ENCODE measurements at places on chromosomes 2 and 18.

DNA sequence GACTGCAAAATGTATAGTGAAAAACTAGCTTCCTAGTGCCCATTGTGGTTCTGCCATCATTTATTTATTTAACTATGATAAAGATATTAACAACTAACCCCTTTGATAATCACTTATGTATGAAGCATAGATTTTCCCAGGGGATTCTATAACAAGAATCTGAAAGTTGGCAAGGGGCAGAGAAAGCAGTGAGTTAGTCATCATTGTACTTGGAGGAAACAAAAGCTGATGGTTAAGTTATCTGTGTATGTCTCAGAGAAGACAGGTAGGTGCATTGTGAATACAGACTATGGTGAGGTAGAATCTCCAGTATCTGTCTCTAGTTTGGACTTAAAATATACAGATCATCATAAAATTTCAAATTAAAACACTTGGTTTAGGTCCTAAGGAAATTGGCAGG lies 2159.1 kb upstream of the CELF4 start:
- DNase-seq, result no peak

DNA sequence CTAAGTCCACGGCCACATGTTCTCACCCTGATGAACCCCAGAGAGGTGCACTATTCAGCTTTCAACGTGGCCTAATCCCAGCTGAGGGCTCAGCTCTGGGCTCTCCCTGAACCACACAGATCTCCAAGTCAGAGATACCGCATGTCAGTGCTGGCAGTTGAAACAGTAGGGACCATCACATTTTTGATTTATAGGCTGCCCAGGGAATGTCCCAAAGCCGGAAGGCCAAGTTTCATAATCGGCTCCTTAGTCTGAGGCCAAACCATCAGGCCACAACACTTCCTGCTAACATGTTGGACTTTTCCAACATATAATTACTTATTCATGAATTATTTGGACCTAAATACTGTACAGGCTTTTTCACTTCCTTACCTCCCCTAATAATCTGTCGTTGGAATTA lies 91.9 kb upstream of the KLHL29 start:
- DNase-seq, result peak; percentile 39

DNA sequence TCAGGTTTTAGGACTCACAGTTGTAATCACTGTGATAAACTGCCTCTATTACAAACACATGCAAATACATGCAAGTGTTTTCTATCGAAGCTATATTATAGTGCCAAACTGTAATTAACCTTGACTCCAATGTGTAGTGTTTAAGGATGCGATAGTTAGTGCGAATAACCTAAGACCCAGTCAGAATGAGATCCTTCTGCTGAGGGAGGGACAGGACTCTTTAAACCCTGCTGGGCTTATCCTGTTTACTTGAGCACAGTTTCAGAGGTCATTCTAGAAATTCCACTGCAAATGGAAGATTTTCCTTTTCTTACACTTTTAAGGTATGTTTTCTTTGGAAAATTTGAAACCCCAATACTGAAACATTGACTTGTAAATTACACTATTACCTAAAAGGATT lies 68.2 kb downstream of the CALCRL start:
- no peak for DNase-seq

GRCh38 chr2:85656468-85656867 lies 11.5 kb downstream of the SFTPB start:
- no peak for DNase-seq

DNA sequence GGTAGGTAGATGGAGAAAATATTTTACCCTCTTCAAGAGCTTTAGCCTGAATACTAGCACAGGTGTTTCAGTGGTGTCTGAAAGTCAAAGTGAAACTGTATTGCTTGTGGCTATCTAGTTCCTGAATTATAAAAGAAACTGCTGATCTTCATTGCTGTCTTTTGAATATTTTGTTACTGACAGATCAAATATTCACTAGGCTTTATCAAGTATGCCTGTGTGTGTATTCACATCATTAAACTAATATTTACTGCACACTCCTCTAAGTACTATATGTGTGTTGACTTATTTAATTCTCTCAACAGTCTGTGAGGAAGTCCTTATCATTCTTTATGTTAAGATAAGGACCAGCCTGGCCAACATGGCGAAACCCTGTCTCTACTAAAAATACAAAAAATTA lies 139.6 kb downstream of the SOCS6 start:
- DNase-seq, result no peak

- DNase-seq, result no peak
Observed at GRCh38 chr2:167380094-167380493, 491.8 kb downstream of the XIRP2 start.

GRCh38 chr18:51028201-51028805 lies 1.7 kb upstream of the SMAD4 start:
- no peak for DNase-seq

DNA sequence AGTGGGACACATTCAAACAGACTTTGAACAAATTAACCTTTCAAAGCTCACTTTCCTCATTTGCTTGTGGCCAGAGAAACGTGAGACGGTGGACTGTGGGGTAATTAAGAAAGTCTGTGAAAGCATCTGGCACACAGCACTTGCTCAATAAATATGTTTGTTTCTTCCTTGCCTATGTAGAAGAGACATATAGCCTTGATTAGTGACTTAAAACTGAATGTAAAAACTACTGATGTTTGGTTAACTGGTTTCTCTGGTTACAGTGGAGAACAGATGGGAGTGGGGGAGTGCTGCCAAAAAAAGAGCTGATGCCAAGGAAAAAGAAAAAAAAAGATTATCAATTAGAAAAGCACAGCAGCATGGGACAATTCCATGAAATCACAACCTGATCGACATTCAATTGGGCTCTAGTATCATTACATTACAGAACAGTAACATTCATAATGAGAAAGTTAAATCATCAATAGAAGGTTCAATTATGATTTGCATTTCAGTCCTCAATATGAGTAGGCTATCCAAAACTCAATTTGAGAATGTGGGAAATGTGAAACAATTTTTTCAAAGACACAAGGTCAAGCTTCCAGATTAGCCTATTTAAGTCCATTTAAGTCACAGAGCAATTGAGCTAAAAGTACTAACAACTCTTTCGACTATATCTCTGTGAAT lies 14.7 kb downstream of the CUL3 start:
- no peak for DNase-seq

DNA sequence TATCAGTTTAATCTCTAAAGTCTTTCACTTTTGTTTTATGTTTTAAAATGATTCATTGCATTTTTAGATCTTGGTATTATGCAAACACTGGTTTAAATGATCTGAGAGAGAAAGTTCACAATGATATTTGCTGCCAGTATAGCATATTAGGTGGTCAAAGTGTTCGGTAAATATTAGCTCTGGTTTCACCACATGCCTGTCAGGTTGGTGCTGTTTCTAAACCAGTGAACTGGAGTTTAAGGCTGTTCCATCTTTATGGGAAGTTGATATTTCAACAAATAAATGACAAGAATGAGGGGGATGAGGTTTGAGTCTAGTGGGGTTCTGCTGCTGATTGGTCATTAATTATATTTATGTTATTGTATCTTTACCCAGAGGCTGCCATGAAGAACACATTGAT lies 436.4 kb downstream of the DCDC2C start:
- no peak for DNase-seq

DNA sequence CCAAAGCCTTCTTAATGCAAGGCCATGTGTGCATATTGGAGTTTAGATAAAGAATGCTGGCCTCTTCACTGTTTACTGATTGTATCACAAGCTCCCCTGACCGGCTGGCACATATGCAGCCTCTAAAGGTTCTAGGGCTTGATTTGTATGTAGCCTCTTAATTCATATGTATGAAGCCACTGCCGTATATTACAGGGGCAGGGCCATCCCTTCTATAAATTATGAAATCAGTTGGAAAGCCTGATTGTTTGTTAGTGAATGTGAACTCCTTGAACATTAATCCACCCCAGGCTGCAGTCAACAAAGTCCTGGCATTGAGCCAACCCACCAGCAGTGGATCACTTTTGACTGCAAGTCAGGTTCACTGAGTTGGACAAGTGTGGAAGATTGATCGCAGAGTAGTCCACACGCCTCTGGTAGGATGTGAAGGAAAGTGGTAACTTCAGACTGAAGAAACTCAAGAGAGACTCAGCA lies 61.6 kb upstream of the PARD3B start:
- no peak for DNase-seq

DNA sequence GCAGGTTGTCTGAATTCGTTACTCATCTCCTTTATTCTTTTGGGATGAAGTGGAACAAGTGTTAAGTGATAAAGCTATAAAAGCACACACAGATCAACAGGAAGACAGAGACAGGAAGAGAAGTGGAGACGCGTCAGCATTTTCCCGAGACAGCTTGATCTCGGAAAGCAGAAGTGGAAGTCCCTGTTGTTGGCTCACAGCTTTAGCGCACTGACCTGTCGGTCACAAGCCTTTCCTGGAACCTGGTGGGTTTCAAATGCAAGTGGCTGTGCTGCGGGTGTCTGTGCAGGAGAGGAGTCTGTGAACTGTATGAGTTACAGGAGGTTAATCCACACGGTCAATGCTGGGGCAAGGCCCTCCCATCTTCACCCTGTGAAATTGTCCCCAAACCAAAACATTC lies 116.6 kb upstream of the PELI1 start:
- no peak for DNase-seq

DNA sequence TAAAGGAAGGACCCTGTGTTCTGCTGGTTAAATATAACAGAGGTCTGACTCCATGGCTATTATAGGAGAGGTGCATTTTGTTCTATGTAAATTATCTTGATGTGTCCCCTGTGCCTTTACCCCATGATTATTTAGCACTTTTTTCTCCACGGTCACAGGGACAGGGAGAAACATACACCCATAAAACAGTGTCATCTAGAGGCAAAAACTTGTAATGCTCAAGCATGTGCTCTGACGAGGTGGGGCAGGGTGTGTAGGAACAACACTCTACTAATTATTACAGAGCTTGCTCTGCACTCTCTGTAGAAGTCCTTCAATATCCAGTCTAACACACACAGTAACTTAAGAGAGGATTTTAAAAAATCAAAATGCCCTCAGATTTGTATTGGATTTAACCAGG lies 187.9 kb downstream of the NEDD4L start:
- DNase-seq, result no peak

- no peak for DNase-seq
Observed at GRCh38 chr2:241325257-241325656, 9.5 kb downstream of the SEPTIN2 start.

GRCh38 chr2:196131949-196132925 lies 39.1 kb downstream of the STK17B start:
- DNase-seq, result no peak

DNA sequence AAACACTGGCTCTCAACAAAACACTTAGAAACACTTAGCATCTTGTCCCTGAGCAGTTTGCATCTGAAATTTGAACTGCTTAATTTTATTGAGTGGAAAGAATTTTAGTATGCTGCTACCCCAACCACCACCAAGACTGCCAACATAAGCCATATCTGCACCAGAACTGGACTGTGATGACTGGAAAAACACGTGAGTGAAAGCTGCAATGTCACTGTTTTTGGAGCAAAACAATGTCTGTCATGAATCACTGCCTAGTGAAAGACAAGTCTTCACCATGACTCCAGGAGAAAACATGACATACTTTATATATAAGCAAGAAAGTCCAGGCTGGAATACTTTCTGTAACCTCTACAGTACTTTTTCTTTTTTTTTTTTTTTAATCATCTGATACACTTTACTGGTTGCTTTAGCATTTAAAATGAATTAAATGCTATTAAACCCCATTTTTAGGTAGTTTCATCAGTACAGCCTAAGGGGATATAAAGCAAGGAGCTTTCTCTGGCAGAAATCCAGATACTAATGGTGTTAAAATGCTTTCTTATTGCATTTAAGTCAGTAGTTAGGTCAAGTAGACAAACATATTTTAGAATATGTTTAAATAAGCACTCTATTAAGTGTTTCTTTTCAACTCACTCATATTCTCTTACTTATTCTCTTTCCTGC lies 2129.4 kb upstream of the PIK3C3 start:
- DNase-seq, result no peak

- DNase-seq, result no peak
Observed at GRCh38 chr2:226124548-226125011, 675.0 kb downstream of the IRS1 start.

DNA sequence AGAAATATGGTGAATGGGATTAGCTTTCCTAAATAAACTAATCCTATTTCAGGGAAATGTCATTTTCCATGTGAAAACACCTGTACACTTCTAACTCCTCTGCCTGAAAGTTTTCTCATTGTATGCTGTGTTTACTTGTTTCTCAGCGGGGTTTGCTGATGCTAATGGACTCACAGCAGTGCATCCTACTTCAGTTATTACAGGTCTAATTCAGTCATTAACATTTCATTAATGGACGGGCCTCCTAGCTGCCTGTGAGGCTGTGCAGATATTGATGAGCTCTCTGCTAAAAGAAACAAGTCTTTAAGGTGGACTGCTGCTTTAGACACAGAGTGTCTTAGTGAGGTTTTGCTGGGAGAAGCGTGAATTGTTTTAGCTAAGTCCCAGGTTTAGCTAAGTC lies 1342.0 kb upstream of the ZEB2 start:
- no peak for DNase-seq

GRCh38 chr2:25596516-25597244 lies 76.7 kb downstream of the DTNB start:
- DNase-seq, result no peak

DNA sequence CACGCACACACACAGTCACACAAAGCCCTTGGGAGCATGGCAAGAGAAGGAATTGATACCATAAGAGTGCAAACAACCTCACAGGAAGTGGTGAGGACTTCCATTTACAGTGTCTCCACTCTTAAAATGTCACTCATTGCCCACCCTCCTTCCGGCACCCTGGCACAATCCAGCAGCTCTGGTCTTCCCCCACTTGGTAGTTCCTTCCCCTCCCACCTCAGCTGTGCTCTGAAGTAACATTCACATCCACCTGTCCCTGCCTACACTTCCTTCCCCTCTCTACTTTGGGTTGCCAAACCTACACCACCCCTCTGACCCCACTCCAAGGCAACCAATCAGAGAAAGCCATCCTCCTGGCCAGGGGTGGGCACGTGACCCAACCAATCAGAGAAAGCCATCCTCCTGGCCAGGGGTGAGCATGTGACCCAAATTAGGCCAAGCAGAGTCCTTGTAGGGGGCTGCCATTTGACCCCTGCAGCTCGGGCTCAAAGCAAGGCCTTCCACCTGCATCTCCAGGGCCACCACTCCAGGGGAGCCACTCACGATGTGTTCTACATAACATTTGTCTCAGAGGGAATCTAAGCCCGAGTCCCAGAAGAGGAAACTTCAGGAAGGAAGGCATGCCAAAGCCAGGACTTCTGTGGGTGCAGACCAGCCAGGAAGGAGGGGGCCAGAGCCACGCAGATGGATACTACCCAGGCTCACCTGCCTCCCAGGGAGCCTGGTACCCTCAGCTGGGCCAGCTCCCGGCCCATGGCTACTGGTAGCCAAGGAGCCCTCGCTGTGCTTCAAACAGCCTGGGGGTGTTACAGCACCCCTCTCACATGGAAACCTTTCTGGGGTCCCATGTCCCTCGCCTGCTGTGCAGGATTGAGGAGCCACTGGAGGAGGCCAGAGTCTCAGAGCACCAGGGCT lies 21.2 kb downstream of the CYP26B1 start:
- no peak for DNase-seq

DNA sequence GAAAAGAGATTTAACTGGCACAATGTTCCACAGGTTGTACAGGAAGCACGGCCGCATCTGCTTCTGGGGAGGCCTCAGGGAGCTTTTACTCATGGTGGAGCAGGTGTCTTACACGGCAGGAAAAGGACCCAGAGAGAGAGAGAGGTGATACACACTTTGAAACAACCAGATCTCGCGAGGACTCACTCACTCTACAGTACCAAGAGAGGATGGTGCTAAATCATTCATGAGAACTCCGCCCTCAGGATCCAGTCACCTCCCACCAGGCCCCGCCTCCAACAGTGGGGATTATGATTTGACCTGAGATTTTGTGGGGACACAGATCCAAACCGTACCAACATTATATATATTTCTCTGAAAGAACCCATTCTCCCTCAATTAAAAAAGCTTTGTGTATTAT lies 79.7 kb upstream of the DOCK10 start:
- no peak for DNase-seq

GRCh38 chr2:69624131-69624530 lies 19.4 kb downstream of the AAK1 start:
- no peak for DNase-seq

All from urothelium cell line (cell line).